CD4-positive, alpha-beta T cell treated with Interleukin-6 for 4 hours (primary cell): ENCODE measurements at places on chromosomes 2 and 18.
A peak's percentile ranks its signal among the peaks of the same experiment; 100 is the strongest.

- DNase-seq, result no peak
Observed at GRCh38 chr2:191499050-191499449, 178.9 kb upstream of the NABP1 start.

GRCh38 chr2:180983468-180984242, 3.2 kb downstream of the UBE2E3 start:
- DNase-seq, result peak; percentile 41

DNA sequence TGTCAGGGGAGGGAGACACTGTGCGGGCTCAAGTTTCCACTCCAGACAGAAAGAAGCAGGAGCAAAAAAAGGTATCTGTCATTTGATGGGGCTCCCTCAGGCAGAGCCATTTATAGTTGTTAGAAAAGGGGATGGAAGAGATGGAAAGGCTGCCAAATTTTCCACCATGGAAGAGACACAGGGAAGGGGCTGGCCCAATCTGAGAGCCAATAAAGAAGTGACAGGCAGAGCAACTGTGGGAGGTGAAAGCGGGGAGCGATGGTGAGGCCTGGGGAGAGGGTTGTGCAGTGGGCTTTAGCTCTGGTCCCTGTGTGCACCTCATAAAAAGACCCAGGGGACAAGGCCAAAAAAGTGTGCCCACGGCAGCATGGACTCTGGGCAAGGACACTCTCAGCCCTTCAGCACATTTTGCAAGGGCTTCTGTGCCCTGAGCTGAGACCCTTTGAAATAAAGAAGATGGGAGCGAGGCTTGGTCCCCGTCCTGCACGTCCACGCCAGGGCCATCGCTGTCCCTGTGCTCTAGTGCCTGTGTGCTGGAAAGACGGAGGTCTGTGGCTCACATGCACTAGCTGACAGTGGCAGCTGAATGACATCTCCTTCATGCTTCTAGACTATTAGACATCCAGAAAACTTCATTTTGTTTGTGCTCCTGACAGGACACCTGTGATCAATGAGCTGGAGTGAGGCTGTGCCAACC, 456.7 kb upstream of the HS6ST1 start:
- DNase-seq, result no peak

DNA sequence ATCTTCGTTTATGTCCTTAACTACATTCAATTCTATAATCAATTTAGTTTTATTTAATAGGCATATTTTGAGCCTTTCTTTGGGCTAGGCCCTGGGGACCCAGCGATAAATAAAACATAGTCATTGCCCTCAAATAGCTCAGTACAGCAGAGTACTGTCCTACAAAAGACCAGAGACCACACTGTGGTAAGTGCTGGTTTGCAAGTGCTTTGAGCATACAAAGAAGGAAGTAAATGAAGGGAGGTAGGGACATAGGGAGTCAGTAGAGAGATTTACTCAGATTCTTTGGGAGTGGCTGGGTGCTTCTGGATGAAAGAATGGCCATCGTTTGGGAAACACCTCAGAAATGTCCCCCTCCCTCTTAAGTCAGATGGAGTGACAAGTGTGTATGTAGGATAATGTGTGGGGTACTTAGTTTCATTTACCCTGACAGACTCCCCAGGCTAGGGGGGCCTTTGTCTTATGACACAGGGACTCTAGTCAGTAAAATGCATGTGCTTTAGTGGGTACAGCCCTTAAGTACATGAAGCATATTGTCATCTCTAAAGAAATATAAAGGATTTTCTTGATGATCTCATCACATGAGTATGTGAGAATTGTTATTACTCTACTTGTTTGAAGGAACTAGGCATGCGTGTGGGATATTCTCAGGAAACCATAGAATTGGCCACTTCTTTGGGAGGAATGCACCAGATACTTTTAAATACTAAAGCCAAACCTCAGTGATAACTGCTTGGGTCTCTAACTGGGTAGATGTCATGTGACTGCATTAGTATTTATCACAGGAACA, 35.1 kb downstream of the MAPRE2 start:
- no peak for DNase-seq

DNA sequence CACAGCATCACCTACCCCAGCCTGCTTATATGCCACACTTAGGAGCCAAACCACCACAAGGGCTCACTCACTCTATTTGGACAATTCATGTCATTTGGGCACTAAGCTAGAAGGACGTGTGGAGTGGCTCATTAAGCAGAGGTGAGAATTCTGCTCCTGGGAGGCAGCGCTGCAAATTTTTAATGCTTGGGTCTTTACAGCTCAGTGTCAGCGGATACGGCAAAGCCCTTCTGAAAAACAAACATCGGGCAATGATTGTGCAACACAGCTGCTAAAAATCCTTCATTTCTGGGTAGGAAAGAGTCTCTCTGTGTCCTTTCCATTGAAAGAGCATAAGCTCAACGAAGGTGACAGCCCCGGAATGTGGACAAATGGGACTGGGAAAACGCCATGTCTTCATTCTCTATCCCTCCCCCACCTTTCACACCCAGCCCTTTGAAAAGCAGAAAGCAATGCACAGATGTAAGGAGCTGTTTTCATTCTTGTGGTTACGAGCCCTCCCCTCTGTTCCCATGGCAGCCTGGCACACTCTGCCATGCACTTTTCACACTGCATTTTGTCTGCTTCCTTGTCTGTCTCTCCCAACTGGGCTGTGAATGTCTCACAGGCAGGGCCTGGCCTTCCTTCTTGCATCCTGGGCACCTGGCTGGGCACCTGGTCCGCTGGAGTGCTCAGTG, 16.0 kb downstream of the TMEM177 start:
- DNase-seq, result peak; percentile 55

DNA sequence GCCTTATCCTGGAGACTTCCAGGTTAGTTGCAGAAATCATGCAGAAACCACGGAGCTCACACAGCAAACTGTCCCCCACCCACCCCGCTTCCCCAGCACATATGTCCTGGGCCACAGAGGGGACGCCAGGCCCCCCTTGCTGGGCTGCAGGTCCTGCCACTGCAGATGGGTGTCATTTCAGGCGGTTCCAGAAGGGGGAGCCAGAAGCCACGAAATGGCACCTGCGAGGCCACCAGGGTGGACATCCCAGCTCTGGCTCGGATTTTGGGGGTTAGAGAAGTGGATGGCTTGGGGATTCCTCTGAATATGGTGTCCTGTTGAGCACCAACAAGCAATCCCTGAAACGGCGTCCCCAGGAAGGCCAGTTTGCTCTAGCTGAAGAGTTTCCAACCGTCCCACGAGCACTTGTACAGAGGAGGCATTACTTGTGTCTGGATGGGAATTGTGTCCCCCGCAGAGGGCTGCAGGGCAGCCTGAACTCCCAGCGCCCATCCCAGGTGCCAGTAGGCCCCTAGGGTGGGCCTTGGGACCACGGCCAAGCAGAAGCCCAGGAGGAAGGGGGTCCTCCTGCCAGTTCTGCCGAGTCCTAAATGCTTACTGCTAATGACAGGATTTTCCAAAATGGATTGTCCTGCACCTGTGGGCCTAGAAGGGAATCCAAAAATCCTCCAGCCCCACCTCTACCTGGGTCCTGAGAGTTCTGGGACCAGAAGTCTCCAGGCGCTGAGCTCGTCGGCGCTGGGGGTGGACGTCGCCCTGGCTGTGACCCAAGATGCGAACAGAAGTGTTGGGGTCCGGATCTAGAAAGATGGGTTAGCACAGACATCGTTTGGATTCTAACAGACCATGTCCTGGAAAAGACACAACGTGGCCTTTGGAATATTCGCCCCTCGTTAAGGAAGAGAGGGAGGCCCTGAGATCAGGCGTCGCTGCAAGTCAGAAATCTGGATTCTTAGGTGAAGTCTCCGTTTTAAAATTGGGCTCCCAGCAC, 14.6 kb upstream of the NFATC1 start:
- DNase-seq, result peak; percentile 74

GRCh38 chr2:7034303-7034702, 117.1 kb downstream of the RNF144A start:
- no peak for DNase-seq

DNA sequence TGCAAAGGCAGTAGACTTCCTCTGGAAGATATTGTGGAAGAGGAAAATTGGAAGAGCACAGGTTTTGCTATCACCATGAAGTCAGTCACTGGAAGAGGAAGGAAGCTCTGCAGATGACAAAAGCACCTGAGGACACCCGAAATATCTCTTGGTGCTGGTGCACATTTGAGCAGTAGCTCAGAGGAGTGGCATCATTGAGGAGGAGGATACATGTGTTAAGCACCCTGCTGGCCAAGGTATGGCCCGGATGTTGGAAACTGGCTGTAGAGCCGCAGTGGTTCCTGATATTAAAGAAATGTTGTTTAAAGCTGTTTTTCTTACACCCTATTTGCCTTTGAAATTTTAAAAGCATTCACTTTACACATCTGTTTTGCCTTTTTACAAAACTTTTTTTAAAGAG, 32.7 kb upstream of the SCYGR2 start:
- DNase-seq, result no peak

GRCh38 chr2:71882949-71883472, 264.7 kb downstream of the CYP26B1 start:
- DNase-seq, result no peak

DNA sequence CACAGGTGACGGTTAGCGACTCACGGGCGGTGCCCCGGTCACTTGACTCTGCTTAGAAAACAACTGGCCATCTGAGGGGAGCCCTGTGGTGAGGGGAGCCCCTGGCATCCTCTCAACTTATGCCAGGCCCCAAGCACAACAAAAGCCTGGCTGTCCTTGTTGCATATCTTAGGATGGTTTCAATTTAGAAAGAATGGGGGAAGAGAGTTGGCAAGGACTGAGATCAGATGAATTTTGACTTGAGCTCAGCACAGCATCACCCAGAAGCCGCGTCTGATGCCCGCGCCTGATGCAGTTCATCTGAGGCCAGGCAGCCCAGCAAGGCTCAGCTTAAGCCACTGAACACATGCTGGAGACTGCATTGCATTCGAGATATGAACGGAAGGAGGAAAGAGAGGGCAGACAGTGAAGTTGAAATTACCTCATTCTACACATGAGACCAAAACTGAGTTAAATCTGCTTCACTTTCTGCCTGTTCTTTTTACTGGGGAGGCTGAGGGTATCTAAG, 36.8 kb downstream of the MYT1L start:
- DNase-seq, result no peak

- no peak for DNase-seq
Observed at GRCh38 chr2:5562426-5562825, 129.8 kb upstream of the SOX11 start.

DNA sequence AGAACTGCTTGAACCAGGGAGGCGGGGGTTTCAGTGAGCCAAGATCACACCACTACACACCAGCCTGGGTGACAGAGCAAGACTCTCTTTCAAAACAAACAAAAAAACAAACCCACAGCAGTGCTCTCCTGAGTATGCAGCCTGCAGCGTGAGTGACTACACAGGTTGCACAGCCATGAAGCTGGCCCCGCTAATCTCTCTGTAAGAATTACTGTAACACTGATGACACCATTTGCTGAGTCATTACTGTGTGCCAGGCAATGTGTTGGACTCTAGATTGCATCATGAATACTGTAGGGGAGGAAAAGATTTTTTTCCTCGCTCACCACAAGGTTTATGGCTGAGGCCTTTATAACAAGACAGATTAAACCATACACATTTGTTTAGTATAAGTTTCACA, 118.6 kb upstream of the ATP8B1 start:
- DNase-seq, result no peak

DNA sequence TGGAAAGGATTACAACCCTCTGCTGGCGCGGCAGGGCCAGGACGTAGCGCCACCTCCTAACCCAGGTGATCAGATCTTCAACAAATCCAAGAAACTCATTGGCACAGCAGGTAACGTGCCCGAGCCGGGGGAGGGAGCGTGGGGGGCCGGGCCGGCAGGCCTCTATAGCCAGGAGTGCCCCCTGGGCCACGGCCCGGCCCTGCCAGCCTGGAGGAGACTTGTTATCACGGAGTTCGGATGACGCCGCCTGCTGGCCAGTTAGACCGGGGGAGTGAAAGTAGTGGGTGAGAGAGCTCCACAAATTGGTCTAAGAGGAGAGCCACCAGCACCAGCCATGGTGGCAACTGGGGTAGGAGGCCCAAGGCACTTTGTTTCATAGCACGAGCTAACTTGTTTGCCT, 8.6 kb upstream of the TMEM214 start:
- no peak for DNase-seq
